Stimulated activated CD4-positive, alpha-beta T cell treated with anti-CD3 and anti-CD28 coated beads, Interleukin-12 subunit alpha, Interleukin-12 subunit beta, amount 100 ng/mL, for 48 hours (primary cell): ENCODE measurements at places on chromosomes 16 and 17.

DNA sequence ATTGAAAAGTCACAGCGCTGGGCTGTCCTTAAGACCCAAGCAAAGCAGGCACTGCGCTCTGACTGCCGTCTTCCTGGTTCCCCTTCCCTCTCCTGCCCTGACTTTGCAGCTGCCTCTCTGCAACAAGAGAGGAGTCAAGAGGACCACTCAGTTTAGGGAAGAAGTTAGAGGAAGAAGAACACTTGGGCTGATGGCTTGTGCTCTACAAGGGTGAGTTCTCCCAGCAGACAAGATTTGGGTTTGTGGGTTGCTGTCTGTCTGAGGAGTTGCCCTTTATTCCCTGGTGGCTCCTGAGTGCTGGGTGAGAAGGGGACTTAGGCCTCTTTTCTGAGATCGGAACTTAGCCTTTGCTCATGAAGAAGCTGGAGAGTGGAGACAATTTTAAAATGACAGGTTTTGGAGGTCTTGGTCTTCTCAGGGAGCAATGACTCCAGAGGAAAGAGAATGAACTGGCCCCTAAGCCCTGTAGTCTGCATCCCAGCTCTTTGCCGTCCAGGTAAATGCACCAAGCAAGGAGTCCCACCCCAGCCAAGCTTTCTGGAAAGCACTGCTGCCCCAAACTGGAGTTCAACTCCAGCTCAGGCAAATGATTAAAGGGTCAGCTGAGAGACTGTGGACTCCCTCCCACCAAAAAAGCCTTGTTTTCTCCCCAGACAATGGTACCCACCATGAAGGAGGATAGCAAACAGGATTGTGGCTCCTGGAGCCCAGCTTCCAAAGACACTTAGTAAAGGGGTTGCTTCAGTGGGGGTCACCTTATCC lies 2.7 kb upstream of the HOXB9 start:
- no peak for DNase-seq

GRCh38 chr16:1769402-1770300 lies 1.7 kb downstream of the NME3 start:
- no peak for DNase-seq

DNA sequence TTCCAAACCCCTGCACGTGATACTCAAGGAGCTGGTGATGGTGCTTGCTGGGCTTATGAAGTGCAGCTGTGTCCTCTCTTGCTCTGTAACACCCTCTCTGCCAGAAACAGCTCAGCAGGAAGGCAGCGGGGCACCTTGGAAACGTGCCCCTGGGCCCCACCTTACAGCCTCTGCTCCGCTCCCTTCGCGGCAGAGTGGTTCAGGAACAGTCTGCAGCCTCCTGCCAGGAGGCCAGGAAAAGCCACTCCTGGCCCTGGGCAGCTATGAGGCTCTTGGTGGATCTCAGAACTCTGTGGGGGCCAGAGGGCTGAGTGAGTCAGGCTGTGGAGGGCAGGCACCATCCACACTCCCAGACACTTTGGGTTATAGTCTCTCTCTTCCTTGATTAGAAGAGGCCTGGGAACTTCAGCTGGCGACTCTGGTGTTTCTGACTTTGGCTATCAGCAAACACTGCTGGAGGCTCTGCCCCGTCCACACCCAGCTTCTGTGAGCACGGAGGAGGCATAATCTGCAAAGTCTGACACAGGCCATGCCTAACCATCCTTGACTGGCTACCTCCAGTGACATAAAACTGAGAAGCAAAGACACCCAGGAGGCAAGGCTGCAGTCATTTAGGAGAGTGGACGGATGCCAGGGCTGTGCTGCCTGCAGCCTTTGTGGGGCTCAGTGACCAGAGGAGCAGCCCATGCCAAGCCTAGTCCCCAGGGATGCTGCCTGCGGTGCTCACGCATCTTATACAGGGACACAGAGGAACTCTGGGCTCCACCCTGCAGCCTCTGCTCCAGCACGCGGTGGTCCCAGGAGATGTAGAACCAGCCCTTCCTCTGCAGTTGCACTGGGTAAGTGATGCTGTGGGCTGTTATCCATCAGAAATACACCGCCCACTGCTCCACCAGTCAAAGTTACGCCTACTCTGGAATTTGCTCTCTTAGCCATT lies 65.3 kb downstream of the METRNL start:
- no peak for DNase-seq

DNA sequence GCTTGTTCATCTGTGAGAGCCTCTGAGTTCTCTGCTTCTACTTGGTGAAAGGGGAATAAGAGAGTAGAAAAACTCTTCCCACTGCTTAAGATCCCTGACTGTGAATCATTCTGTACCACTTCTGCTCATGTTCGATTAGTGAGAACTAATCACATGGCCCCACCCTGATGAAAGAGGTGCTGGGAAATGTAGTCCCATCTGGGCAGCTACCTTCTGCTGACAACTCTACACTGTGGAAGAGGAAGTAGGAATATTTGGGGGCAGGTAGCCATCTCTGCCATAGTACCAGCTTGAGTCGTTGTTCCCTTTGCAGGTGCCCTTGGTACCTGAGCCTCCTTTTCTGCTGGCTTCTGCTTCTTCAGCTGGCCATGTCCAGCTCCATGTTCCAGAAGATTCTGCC lies 29.9 kb downstream of the NKD1 start:
- DNase-seq = no peak

- no peak for DNase-seq
These were observed 59.6 kb downstream of the HAPSTR1 start for GRCh38 chr16:9151074-9151473.

- DNase-seq = no peak
These were observed 238.6 kb downstream of the CDH13 start for GRCh38 chr16:82865412-82865811.
